ENCODE measurements at places on chromosomes 16 and 17.

DNA sequence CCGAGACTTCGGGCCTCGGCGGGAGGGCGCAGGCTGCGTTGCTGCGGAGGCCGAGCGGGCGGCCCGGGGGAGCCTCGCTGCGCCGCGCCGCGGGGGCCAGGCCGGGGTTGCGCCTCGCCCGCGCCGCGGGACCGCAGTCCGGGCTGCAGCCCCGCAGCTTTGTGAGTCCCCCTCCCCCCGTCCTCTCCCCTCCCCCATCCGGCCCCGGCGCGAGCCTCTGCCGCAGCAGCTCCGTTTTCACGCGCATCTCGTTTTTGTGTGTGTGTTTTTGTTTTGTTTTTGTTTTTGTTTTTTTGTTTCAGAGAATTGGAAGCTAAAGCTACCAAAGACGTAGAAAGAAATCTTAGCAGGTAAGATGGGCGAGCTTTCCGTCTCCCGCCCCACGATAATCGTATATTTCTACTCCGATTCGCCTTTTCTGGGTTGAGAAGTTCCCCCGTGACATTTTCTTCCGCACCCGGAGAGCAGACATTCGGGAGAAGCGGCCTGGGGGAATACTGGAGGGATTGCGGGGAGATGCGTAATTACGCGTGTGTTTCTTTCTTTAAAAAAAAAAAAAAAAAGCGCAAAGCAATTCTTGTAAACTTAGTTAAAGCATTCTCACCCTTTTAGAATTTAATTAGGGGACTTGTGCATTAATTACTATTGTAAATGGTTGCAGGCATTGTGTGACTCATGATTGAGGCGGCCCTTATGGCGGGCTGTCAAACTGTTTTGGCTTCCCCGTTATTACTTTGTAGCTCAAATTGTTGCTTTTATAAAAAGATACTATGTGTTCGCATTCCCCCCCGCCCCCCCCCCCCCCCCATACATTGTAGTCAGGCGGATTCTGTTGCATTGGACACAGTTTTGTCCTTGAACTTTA lies 732 bp downstream of the TNRC6A start:
- peak; percentile 43 for DNase-seq

DNA sequence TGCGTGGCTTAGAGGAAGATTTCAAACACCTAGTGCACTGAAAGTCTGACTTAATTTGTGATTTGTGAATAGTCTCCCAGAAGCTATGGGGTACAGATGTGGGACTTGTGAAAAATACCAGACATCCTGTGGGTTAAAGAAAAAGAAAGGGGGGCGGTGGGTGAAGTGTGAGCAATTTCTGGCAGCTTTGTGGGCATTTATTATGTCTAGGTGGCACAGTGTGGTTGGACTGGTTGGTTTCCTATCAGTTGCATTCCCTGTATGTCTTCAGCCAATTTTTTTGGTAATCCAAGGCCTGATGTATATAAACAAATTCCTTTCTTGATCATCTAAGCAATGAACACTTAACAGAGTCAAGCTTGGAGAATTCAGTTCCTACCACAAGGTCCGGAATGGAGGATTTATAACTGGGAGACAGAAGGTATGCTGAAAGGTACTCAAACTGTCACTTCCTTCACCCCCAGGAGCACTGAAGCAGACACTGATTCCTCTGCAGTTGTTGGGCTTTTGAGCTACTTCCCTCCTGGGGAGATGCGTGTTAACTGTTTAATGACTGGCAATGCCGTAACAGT lies 211.6 kb downstream of the WWOX start:
- no peak for DNase-seq

GRCh38 chr16:27448532-27449433 lies 46.8 kb downstream of the IL21R start:
- DNase-seq: peak; percentile 95

GRCh38 chr16:69073181-69073702 lies 32.2 kb upstream of the HAS3 start:
- no peak for DNase-seq

DNA sequence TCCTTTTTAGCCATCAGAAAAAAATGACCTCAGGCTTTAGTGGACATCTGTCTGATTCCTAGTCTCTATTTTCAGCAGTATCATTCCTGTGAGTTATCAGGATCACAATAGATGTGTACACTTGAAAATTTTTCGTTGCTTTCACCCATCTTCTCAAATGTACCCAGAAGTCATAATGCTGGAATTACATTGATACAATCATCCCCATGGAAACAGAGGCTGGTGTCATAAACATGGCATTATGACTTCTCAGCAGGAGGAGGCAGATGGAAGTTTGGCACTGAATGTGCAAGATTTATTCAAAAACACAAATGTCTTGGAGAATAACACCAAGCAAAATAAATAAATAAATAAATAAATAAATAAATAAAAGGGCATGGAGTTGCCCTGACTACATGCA lies 292.5 kb downstream of the PHKB start:
- no peak for DNase-seq

DNA sequence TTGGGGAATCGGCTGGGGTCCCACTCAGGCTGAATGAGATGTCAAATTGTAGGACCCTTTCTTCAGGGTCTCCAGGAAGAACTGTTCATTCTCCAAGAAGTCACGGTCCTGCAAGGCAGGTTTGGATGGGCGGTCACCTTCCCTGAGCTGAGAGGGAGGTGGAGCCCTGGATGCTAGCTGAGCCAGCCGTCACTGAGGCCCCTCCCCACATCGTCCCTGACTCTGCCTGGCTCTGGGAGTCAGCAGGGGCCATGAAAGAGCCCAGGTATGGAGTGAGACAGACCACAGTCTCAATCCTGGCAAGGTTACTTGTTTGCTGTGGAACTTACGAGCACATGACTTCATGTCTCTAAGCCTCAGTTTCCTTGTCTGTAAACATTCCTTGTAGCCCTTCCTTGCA lies 6.0 kb upstream of the MRPL38 start:
- peak; percentile 11 for DNase-seq

DNA sequence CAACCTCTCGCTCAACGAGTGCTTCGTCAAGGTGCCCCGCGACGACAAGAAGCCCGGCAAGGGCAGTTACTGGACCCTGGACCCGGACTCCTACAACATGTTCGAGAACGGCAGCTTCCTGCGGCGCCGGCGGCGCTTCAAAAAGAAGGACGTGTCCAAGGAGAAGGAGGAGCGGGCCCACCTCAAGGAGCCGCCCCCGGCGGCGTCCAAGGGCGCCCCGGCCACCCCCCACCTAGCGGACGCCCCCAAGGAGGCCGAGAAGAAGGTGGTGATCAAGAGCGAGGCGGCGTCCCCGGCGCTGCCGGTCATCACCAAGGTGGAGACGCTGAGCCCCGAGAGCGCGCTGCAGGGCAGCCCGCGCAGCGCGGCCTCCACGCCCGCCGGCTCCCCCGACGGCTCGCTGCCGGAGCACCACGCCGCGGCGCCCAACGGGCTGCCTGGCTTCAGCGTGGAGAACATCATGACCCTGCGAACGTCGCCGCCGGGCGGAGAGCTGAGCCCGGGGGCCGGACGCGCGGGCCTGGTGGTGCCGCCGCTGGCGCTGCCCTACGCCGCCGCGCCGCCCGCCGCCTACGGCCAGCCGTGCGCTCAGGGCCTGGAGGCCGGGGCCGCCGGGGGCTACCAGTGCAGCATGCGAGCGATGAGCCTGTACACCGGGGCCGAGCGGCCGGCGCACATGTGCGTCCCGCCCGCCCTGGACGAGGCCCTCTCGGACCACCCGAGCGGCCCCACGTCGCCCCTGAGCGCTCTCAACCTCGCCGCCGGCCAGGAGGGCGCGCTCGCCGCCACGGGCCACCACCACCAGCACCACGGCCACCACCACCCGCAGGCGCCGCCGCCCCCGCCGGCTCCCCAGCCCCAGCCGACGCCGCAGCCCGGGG lies 1.3 kb downstream of the FOXC2 start:
- DNase-seq: no peak

GRCh38 chr17:52024300-52024870 lies 134.1 kb downstream of the CA10 start:
- DNase-seq: peak; percentile 90

DNA sequence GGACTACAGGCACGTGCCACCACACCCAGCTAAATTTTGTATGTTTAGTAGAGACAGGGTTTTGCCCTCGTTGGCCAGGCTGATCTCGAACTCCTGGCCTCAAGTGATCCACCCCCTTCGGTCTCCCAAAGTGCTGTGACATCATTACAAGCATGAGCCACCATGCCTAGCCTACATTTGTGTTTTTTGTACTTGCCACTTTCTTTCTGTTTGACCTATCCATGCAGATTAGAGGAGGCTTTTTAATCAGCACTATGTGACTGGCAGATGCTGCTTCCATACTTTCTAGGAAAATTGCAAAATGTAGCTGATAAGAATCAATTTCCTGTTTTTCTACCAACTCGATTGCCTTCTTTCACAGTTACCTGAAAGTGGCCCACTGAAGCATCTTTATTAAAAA lies 57.3 kb downstream of the B9D1 start:
- DNase-seq: no peak

Data from NCI-H1092 treated with DMSO at 0.1 percent for 48 hours (cell line).